Activated CD4-positive, alpha-beta T cell treated with anti-CD3 and anti-CD28 coated beads, Interleukin-2, Interleukin-6, amounts not matched to agents 100 ng/mL and 50 ng/mL, durations not matched to agents 16 hours and 8 hours (primary cell): ENCODE measurements at places on chromosomes 2 and 18.

DNA sequence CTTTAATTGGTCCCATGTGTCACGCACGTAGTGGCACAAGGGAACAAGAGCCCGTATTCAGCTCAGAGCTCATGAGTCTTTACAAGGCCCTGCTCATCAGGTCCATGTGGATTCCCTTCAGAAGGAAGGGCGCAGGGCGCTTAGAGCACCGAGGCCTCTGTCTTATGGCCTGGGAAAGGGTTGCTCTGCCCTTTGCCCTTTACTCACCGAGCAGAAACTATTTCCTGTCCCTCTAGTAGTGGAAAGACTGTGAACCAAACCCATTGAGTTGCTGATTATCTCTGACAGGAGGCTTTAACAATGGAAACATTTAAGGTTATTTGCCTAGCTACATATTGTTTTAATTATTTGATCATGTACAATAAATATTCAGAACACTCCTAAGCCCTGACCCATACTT is 102.0 kb upstream of the ACAA2 start:
- DNase-seq, result no peak

DNA sequence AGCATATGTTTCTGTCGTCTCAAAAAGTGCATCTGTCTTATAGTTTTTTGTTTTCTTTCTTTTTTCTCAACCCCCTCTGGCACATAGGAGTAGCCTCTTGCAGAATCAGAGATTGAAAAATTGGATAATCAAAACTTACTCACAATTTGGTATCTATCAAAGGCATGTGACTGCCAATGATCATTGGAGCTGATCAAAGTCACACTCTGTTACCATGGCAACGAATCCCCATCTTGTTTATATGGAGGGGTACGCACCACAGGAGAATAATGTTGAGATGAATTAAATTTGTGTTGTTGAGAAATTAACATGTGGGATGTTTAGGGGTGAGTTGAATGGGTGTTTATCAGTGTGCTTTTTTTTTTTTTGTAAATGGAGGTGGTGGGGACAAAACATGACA is 458.3 kb upstream of the FANCL start:
- no peak for DNase-seq

- DNase-seq, result no peak
Measured at GRCh38 chr2:218781691-218782527, at the start of gene CYP27A1. CYP27A1 (plus strand) TSS chr2:218782147; CDS start chr2:218782183, 36 bp downstream.

DNA sequence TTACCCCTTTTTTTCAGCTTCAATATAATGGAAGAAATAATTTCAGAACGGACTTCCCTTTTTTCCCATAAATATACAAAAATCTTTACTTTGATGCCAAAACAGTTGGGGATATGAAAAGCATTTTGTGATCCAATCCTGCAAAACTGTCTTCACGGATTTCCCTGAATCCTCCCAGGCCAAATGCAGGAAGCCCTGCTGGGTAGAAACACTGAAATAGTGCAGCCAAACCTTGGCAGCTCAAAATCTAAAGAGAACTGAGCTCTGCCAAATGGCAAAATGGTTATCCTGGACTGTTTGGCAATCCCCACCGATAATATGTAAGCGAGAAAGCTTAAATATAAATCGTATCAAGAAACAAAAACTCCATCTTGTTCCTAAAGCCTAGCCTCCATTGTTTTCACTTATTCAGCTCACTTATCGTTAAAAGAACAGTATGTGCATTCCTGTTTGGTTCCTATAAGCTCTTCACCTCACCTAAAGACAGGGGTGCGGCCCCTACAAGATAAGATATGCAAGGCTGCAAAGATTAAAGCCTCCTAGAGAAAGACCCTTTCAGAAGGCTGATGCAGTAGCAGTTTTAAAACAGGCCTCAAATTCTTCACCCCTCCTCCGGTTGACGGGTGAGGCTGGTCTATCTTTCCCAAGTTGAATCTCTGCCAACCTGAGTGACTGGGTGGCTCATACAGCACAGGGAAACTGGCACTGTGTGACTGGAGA is 48.6 kb downstream of the LAMA1 start:
- DNase-seq, result no peak

- DNase-seq, result no peak
Measured at GRCh38 chr2:98913916-98914712, 21.9 kb downstream of the CRACDL start.

DNA sequence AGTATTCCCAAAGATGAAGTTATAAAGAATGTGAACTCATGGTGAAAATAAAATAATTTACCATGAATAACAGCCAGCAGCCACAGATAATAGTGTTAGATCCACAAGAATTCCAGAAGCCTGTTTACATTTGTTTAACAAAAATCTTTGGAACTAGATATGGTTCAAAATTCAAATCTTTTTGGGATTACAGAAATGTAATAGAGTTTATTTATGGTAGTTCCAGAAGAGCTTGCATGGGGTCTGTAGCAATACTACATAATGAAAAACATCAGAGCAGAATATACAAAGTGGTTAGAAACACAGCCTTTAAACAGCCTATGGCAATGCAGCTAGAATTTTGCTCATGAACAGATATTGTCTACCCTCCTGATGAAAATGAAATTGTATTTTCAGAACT is 179.1 kb downstream of the RDH14 start:
- DNase-seq, result no peak

GRCh38 chr18:56967035-56967434 is 179.9 kb upstream of the BOD1L2 start:
- no peak for DNase-seq

- no peak for DNase-seq
Measured at GRCh38 chr18:62610701-62611411, 88.0 kb downstream of the ZCCHC2 start.

DNA sequence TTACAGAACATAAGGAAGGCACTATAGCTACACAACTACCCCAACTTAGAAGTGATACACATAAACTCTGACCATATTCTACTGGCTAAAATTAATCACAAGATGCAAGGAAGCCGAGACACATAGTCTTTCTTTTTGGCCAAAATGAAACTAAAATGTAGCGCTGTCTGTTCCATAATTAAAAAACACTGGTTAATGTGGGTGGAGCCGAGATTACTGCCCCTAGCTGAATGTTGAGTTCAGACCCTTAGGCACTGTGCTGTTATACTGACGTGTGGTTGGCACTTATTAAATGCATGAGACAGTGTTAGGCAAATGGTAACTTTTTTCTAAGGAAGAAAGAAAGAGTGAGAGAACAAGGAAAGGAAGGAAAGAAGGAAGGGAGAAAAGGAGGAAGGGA is 254.6 kb upstream of the RND3 start:
- no peak for DNase-seq

GRCh38 chr2:86003967-86004366 is 101.7 kb downstream of the POLR1A start:
- no peak for DNase-seq

DNA sequence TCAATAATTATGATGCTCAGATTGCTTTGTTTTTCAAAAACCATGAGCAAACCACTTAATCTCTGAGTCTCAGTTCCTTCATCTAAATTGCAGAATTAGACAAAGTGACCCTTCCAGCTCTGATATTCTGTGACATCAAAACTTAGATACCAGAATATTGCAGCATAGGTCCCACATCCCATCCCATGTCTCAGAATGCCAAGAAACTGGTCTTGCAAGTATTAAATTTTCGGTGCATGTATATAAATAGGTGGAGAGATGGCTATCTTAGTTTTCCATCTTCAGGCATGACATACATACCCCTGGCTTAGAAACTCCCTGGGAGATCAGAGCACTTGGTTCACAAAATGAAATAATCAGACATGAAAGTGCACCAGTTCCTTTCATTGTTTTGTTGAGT is 39.8 kb downstream of the WDR75 start:
- DNase-seq, result no peak
